NCI-H1417 treated with DMSO at 0.1 percent for 48 hours (cell line): ENCODE measurements at places on chromosomes 2 and 18.

- no peak for DNase-seq
These were observed 8.2 kb upstream of the ATOH8 start for GRCh38 chr2:85745619-85746018.

GRCh38 chr18:75065251-75066000, 143.5 kb downstream of the PTGR3 start:
- DNase-seq = no peak

DNA sequence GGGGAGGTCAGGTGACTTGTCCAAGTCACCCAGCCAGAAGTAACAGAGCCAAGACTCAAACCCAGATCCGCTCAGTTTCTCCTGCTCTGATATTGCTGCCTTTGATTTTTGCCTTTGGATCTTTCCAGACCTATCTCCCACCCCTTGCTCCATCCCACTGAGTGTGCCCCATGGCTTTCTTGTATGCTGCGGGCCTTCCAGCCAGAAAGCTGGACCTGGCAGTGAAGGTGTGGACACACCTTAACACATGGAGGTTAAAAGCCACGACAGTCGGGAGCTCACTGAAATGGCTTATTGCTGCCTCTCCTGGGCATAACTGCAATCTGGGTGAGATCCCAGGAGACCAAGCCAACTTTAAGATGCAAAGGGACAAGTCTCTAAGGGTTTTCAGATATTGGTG, 86.7 kb downstream of the LONRF2 start:
- DNase-seq = no peak

DNA sequence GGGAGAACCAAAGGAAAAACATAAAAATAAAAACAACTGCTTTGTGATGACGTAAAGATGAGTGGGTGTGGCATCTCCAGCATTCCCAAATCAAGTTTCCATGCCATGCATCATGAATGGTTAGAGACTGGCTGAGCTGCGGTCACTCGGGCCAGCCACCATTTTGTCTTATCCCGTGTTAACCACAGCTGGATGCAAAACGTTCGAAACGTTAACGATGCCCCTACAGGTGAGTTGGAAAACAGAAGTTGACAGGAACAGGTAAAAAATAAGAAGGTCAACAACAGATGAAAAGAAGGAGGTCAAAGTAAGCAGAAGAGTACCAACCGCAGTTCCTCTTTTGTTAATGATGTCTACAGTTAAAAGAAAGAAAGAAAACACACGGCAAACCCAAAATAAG, 411.1 kb downstream of the NRXN1 start:
- DNase-seq = no peak
